ENCODE measurements at places on chromosomes 7 and 10.
A peak's percentile ranks its signal among the peaks of the same experiment; 100 is the strongest.

DNA sequence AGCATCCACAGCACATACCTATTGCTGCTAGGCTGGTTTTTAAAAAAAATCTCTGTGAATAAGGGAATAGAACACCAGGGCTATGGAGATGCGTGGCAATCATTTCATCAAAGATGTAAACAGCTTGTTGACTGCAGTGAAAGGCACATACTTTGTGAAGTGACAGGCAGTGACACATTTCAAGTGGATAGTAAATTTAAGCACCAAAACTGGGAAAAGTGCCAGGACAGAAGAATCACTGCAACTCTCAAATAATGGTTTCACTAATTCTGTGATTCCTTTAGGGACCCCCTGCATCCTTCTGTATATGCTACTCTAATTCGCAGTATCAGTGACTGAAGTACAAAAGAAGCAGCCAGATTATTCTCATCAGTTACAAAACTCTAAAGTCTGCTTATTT is 145.2 kb upstream of the KLF14 start:
- no peak for DNase-seq

DNA sequence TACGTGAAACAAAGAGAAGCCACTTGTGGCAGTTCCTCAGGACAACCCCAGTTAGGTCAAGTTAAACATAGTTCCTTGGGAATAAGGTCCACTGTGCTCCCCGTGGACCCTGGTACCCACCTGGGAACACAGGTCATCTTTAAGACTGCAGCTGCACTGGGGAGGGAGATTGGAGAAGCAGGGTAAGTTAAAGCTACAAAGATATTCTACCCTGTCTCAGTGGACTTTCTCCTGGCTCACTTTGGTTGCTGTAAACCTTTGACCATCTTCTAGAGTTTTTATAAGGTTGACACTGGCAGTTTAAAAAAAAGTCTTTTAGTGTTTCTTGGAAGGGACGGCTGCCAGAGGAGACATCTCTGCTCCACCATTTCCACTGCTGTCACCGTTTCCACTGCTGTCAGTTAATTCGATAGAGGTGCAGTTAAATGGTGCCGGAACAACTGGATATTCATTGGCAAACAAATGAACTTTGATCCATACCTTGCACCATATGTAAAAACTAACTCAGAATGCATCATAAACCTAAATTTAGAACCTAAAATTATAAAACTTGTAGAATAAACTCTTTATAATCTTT is 42.5 kb downstream of the LMTK2 start:
- no peak for DNase-seq

GRCh38 chr7:91898240-91898992 is 17.9 kb upstream of the MTERF1 start:
- no peak for DNase-seq

- DNase-seq: peak; percentile 65
Measured at GRCh38 chr7:99141841-99142726, 1.8 kb downstream of the SMURF1 start.

DNA sequence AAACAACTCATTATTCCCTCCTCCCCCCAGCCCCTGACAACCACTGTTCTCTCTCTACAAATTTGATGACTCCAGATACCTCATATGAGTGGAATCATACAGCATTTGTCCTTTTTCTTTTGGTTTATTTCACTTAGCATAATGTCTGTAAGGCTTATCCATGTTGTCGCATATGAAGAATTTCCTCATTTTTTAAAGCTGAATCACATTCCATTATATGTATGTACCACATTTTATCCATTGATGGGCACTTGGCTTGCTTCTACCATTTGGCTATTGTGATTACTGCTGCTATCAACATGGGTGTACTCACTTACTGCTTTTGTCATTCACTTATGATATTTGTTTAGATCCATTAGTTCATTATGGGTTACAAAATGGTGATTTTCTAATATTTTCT is 112.8 kb downstream of the BUB3 start:
- DNase-seq: no peak

DNA sequence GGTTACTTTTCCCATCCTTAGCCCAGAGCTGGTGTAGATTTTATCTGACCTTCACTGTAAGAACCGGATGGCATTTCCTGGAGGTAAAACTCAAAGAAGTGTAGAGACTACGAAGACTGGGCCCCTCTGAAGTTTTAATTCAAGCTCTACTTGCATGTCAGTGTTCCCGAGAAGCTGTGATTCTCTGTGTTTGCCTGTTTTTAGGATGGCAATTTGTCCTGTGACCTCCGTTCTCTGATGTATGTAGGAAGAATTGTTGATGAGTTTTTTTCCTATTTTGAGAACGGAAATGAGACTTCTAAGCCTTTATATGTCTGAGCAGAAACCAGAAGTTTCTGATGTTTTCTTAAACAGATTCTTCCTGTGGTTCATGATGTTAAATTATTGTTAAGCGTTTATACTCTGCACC is 94.1 kb downstream of the CDCA7L start:
- DNase-seq: no peak

GRCh38 chr7:143392875-143393266 is 11.7 kb downstream of the ZYX start:
- no peak for DNase-seq
